ENCODE measurements at places on chromosomes 5 and 9.

DNA sequence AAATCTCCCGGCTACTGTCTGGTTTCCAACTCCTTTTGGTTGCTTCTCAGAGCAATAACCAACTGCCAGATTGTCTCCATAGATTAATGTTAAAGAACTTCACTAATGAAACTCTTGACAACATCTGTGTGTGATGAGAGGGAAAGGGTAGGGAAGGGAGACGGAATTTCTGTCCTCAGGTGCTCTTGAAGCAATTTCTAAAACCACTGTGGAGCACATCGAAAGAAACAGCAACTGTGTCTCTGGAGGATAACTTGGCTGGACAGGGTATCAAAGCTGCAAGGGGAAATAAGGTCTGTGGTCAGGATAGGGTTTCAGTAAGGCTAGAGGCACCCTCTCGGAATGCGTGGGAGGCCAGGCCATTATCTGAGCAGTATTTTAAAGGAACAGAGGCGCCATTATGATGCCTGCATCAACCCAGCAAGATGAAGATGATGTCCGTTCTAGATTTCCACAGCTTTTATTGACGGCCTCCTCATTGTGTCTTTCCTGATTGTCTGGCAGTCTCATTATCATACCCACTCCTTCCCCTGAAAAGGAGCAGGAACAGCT lies 76.6 kb downstream of the RORB start:
- no peak for DNase-seq

DNA sequence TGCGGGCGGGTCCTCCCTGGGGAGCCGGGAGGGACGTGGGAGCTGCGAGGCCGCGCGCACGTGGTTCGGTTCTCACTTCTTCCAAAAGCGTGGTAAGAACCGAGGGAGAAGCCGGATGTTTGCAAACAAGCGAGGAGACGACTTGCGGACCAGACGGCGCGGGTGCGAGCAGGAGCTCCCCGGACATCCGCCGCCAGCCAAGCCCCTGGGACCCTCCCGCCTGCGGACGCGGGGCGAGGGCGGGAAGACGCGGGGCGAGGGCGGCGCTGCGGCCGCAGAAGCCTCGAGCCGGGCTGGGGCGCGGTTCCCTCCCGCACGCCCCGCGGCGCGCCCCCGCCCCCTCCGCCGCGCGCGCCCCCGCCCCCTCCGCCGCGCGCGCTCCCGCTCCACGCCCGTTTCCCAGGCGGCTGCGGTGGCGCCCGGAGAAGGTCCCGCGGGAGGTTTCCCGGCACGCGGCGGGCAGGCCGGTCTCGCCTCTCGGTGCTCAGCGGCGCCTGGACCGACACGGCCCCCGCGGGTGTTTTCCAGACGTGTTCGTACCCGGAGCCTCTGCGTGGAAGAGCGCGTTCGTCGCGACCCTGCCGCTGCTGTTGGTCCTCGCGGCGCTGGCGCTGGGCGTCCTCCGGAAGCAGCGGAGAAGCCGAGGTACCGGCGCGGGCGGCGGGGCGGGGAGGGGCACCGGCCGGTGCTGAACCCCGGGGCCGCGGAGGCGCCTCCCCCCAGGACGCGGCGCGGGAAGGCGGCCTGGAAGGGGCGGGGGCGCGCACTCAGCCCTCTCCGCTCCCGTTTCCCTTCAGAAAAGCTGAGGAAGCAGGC lies 12.8 kb downstream of the BTNL9 start:
- DNase-seq: peak; percentile 68

- no peak for DNase-seq
These were observed 25.2 kb downstream of the OCLN start for GRCh38 chr5:69517763-69518212.

DNA sequence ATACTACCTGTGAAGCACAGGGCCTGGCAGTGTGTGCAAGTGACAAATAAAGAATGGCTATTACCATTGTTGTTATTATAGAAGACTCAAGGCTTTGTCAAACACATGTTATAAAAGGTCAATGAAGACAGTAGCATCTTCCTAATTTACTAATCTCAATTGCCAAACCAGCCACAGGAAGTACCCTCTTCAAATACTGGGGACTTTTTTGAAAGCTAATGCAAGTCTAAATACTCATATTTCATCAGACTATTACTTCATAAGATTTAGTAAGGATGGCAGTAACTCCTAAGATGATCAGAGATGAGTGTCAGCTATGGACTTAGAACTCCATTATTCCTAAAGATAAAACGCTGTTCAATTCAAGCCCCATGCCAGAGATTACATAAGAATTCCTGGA lies 43.0 kb downstream of the GNAQ start:
- no peak for DNase-seq

- no peak for DNase-seq
These were observed 78.7 kb upstream of the ASS1 start for GRCh38 chr9:130366072-130366471.

GRCh38 chr5:68482199-68482598 lies 266.6 kb downstream of the PIK3R1 start:
- no peak for DNase-seq

DNA sequence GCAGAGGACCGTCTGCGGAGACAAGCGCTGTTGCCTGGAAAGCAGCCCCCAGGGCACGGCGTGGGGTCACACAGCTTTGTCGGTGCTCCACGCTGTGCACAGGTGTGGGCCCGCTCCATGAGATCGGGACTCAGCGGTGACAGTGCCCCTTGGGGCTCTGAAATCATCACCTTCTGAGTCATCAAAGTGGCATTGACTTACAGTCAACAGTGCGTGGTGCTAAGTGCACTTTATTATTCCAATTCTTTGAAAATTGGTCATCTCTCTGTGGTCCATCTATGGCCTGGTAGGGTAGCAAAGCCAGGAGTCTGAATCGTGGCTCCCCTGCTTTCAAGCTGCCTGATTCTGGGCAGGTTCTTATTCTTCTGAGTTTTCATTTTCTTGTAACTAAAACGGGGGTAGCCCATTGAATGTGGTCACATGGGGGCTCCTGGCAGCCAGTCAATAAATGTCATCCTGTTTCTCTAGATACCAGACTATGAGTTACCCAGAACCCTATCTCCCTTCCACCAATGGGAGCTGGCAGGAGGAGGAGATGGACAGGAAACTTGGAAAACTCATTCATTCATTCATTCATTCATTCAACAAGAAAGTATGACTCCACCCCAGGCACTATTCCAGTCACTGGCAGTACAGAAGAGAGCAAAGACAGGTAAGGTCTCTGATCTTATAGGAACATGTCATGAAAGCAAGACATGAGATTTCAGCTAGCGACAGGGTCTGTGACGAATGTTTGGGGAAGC lies 20.3 kb upstream of the UNC5A start:
- no peak for DNase-seq

DNA sequence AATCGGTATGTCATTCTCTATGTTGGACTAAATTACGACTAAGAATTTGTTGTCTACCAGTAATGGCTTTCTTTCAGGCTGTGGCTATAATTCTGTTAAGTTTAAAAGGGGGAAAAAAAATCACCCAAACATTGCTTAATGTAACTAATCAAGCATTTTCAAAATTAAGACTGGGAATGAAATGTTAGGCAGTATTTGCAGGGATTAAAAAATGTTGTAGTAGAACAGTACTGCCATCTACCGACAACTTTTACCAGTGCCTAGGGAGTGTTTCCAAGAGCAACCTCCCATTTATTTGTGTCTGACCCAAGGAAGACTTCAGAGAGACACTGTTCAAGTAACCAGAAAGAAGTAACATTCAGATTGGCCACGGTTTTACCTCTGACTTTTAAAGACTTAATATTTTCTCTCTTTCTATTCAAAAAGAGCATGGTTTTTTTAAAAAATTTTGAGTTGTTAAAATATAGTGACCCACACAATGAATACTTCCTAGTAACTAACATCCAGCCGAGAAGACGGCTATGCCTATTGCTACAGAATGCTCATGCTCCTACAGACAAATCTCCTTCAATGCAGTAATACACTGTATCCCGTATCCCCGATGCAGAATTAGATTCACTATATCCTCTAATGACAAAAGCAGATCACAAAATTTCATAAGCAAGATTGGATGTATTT lies 92.4 kb downstream of the ARL15 start:
- no peak for DNase-seq

- DNase-seq: no peak
These were observed 10.9 kb downstream of the QRFP start for GRCh38 chr9:130885484-130886375.

DNA sequence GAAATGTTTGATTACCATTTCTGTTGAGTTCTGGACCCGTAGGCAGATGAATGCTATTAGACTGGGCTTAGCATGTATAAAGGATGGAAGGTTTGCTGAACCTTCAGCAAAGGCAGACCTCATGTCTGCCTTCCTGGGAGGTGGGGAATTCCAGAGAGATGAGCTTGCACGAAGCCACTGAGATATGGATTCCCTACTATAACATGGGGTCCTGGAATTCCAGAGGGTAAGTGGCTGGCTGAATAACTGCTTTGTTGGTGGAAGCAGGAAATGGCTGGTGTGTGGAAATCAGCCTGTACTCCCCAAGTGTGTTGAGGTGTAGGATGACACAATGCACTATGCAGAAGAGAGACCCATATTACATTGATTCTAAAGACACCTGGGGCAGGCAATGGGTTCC lies 526.4 kb downstream of the CTNND2 start:
- no peak for DNase-seq

GRCh38 chr5:75167345-75167744 lies 69.3 kb downstream of the ANKRD31 start:
- no peak for DNase-seq

DNA sequence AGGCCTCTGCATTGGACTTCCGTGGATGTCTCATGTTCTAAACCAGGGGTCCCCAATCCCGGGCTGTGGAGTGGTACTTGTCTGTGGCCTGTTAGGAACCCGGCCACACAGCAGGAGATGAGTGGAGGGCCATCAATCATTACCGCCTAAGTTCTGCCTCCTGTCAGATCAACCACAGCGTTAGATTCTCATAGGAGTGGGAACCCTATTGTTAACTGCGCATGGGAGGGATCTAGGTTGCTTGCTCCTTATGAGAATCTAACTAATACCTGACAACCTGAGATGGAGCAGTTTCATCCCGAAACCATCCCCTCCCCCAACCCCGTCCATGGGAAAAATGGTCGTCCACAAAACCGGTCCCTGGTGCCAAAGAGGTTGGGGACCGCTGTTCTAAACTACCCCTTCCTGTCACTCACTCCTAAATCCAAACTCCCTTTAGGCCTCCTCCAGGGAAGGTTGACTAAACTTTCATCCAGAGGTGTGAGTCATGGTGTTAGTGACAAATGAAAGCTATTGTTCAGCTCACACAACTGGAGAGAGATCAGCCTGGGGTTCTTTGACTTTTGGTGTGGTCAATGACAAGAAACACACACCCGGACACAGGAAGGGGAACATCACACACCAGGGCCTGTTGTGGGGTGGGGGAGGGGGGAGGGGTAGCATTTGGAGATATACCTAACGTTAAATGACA lies 9.5 kb downstream of the KCNV2 start:
- DNase-seq: no peak

DNA sequence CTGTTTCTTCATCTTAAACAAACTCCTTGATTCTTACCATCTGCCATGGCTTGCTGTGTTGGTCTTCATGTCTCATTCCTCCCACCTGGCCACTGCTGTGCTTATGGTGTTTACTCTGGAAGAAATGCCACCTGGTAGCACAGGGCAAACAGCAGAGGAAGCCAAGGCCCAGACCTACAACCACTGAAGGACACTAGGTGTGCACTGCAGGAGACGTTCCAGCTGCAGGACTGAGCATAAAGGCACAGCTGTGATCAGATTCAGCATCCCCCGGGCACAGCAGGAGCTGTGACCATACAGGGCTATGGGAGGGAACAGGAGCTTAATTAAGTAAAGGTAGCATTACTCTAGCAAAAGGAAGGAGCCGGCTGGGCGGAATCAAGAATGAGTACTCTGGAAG lies 12.6 kb upstream of the GNAQ start:
- no peak for DNase-seq

DNA sequence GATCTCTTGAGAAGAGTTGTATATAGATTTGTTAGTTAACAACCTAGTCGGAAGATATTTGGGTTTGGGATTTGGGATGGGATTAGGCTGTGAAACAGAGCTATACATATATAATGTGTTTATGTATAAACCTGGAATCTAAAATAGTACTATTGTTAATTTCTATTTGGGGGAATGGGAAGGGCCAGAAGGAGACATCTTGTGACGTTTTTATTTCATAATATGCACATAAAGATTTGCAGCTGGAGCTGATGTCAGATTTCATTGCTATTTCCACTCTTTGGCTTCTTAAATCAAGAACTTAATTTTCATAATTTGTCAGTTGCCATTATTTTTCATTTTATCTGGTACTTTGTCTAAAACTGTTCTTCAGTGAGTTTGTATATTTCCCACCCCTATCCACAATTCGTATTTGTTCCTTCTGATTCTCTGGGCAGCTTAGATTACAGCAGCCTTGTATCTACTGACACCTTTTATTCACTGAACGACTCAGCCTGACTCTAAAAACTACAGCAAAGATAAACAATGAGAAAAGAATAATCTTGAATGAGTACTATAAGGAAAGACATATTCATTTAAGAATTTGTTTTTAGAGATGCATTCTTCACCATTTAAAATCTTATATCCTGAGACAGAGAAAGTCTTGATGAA lies 86.9 kb downstream of the YTHDC2 start:
- DNase-seq: no peak

All from right cardiac atrium (tissue), 5 donors.